ENCODE measurements at places on chromosomes 5 and 9.
A peak's percentile ranks its signal among the peaks of the same experiment; 100 is the strongest.

- no peak for DNase-seq
Measured at GRCh38 chr5:170393235-170393634, 4.1 kb upstream of the KCNMB1 start.

GRCh38 chr5:83686251-83686650, 34.4 kb downstream of the HAPLN1 start:
- no peak for DNase-seq

GRCh38 chr9:115367780-115368525, 250.0 kb upstream of the TNC start:
- DNase-seq, result peak; percentile 43

GRCh38 chr5:129499208-129499852, 39.2 kb downstream of the ADAMTS19 start:
- no peak for DNase-seq

- DNase-seq, result no peak
Measured at GRCh38 chr9:79176014-79176697, 395.6 kb upstream of the TLE4 start.

DNA sequence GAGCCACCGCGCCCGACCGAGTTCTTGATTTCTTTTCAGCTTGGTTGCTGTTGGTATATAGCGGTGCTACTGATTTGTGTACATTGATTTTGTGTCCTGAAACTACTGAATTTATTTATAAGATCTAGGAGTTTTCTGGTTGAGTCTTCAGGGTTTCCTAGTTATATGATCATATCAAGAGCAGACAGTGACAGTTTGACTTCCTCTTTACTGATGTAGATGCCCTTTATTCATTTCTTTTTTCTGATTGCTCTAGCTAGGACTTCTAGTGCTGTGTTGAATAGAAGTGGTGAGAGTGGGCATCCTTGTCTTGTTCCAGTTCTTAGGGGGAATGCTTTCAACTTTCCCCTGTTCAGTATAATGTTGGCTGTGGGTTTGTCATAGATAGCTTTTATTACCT, 17.4 kb upstream of the LRRC19 start:
- no peak for DNase-seq

DNA sequence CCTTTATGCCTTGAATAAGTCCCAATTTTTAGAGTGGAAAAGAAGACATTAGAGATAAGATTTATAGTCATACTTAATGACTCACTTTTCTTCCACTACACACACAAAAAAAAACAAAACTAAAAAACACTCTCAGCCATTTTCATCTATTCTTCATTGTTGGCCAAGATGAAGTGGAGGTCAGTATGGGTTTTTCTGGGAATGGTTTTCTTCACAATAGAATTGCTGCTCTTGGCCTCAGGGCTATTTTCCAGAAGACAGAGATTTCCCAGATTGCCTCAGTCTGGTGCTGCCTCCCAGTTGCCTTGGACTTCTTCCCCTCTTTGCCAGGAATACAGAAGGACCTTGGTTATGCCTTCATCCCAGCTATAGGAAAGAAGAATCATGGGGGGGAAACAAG, 463.7 kb downstream of the TMEM232 start:
- peak; percentile 74 for DNase-seq

DNA sequence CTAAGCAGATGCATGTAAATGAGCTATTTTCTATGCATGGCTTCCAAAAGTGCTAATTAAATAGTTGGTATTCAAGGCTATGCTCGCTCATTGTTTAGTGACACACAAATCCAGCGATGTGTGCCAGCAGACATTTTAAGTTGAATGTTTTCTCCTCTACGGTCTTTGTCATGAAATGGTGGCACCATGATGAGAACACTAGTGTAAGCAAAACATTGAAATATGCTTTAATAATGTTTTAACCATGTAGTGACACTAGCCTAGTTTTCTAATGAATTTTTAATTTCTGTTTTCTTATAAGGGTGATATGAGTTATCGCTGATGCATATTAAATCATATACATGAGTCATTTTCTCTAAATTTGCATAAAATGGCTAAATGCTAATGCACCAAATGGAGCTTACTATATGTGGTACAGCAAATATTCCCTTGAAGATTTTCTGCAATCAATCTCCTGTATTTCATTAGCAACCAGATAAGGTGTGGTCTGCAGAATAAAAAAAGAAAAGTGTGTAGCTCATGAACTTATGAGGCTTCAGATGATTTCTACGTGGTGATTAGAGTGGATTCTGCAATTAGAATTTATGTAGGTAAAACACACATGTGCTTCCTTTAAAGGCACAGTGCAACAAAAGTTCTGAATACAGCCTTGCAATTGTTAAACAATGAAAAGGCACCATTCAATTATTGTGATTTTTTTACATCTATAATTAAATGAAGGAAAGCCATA, 226.6 kb downstream of the MEF2C start:
- DNase-seq, result no peak

- DNase-seq, result no peak
Measured at GRCh38 chr5:135030956-135031812, 2.8 kb downstream of the PITX1 start.

DNA sequence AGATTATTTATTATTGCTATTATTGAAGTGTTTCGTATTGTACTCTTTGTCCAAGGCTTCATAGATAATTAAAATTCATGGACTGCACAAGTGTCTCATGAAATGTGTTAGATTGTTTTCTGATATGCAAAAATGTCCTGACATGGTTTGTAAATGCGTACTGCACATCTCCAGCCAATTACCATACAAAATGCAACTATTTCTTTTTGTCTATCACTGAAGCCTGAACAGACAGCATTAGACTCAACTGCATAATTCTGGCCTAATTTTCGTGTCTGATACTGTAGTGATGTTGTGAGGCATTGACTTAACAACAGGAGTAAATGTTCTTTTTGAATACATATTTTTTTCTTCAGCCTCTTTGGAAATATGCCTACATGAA, 498.2 kb upstream of the CD180 start:
- DNase-seq, result no peak

- DNase-seq, result no peak
Measured at GRCh38 chr5:142598338-142598700, 87.6 kb downstream of the FGF1 start.

DNA sequence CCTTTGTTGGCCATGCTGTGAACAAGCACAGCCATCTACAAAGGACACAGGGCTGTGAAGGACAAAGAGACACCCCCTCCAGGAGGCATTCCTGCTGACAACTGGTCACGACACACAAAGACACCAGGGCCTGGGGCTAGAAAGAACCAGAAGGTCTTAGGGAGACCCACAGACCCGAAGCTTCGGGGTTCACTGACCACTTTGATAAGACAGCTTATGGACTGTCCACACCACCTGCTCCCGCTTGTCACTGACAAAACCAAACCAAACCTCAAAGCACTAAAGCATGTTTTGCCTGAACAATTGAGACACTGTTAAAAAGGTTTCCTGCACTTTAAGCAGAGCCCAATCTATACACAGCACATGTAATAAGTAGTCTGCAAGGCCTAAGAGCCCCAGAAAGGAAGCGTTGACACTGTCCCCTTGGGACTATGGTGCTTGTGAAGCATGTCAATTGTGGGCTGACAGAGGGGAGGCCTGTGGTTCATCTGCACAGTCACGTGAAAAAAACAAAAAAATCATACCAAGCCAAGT, 185.0 kb downstream of the GAPVD1 start:
- no peak for DNase-seq

DNA sequence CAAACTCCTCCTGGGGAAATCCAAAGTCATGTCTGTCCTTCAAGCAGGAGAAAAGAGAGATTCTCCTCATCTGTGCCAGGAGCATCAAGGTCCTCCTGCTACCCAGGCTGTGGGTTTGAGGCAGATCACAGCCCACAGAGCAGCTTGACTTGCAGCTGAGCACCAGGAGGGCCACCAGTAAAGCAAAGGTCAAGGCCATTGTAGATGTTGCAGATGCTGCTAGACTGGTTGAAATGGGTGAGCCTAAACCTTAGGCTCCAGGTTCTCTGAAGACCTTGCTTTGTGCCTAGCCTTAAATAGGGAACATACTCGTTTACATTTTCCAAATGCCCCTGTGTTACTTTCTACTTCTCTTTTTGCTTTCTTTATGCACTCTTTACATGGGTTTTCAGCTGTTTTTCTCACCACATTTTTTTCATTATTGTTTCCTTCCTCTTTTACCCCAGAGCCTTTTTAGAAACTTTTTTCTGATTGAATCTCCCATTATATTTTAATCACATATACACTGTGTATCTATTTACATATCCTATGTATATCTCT, at the start of gene IFNA2:
Gene IFNA2 (minus strand): TSS at position 268 of the 540 bp plus-strand sequence. CDS start 69 bp downstream, at position 199.
- DNase-seq, result no peak

GRCh38 chr9:1718836-1719235, 296.3 kb upstream of the SMARCA2 start:
- no peak for DNase-seq

GRCh38 chr5:963310-963672, 45.3 kb upstream of the NKD2 start:
- no peak for DNase-seq

DNA sequence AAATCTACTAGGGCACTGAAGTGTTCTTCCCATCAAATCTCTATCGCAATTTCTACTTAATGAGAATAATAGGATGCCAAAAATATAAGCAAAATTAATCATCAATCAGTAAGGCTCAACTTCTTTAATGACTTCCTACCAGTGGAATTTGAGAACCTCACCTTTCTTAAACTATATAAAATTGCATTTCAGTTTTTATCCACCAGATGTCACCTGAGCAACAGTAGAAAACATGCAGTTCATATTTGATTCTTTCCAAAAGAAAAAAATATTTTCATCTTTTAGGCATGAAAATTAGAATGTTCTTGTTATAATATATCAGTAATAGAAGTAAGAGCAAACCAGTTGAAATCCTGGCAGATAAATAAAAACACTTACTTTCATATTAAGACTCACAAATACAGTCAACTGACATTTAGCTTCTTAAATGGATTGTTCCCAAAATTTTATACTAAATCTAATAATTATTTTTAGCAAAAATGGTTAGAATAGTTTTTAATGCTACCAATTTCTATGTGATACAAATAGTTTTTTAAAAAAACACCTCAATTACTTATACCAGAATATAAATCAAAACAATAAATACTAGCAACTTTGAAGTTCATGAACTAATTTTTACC, 13.4 kb upstream of the CCDC112 start:
- DNase-seq, result no peak

- no peak for DNase-seq
Measured at GRCh38 chr9:38352530-38353328, 39.8 kb upstream of the ALDH1B1 start.

DNA sequence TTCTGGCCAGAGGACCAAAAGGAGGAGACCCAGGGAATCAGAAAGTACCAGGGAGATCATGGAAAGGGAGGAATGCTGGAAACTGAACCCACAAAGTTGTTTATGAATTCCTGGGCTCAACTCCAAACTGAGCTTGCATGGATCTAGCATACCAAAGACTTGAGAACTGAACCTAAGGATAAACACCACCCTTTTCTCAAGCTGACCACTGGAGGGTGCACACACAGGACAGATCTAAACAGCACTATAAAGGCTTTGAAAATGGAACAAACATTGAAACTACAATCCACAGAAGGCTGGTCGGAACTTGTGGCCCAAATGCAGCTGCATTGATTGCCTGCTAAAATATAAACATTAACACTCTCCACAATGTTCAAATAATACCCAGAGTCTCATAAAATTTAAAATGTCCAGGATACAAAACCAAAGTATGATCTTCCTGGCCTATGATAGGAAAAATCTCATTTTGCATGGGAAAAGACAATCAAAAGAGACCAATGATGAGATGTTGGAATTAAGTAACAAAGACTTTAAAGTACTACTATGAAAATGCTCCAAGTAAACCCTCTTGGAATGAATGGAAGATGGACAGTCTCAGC, 15.6 kb upstream of the IRF1 start:
- DNase-seq, result peak; percentile 83

GRCh38 chr9:136865041-136865767, 904 bp downstream of the EDF1 start:
- DNase-seq, result no peak

GRCh38 chr5:72402381-72402890, 82.3 kb downstream of the PTCD2 start:
- no peak for DNase-seq

GRCh38 chr9:87703636-87704276, 22.2 kb upstream of the CTSL start:
- DNase-seq, result no peak

DNA sequence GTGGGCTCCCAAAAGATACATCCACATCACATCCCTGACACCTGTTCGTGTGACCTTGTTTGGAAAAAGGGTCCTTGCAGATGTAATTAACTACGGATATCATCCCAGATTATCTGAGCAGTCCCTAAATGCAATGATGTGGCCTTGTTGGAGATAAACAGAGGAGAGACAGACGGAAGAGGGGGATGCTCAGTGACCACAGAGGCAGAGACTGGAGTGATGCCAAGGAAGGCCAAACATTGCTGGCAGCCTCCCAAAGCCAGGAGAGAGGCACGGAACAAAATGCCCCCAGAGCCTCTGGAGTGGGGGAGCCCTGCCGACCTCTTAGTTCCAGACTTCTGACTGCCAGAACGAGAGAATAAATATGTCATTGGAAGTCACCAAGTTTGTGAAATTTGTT, 15.0 kb upstream of the VAV2 start:
- DNase-seq, result no peak

GRCh38 chr9:69809304-69809863, 11.2 kb upstream of the CFAP95 start:
- DNase-seq, result no peak

DNA sequence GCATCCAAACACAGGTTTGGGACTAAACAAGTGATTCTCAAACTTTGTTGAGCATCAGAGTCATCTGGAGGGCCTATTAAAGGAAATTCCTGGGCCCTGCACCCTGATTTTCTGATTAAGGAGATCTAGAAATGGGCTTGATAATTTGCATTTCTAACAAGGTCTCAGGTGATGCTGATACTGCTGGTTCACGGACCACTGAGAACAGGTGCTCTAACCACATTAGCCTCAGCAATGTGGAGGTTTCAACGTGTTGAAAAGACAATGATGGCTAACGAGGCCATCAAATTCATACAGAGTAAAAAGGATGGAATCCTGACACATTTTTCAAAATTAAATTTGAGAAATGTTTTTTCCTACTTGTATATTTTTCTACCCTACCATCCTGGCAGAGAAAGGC, 172.1 kb downstream of the TSSK1B start:
- no peak for DNase-seq

GRCh38 chr9:106020186-106020585, 325.8 kb downstream of the TMEM38B start:
- DNase-seq, result no peak

- no peak for DNase-seq
Measured at GRCh38 chr9:106862821-106863720, at the start of gene ZNF462. ZNF462 (plus strand) TSS chr9:106863166; CDS start chr9:106923384, 60,218 bp downstream.

GRCh38 chr5:42908086-42908485, 96.4 kb upstream of the SELENOP start:
- DNase-seq, result no peak

DNA sequence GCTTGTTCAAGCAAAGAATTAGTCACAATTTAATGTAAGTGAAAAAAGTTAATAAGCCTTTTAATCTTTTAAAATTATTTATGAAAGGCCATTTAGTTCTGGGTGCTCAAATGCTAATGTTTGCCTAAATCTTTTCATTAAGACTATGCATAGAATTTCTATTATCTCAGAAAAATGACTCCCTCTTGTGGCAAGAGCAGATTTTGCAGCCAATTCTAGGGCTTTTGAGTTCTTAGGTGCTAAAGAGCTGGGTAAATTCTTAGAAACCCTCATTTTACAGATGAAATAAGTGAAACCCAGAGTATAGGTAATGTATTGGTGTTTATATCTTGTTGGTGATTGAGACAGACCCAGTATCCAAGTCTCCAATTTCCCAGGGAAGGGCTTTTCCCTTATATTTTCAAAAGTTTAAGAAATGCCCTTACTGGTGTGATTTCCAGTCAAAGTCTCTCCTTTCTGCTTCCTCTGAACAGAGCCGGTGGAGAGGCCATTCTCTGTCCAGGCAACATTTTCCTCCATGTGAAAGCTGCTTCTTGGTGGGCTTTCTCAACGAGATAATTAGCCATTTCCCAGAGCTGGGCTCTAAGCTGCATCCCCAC, 24.1 kb upstream of the PCSK5 start:
- peak; percentile 30 for DNase-seq
